DMS153 (cell line): ENCODE measurements at places on chromosomes 2 and 18.

GRCh38 chr2:143839456-143839855 is 680.5 kb downstream of the ZEB2 start:
- DNase-seq: no peak

DNA sequence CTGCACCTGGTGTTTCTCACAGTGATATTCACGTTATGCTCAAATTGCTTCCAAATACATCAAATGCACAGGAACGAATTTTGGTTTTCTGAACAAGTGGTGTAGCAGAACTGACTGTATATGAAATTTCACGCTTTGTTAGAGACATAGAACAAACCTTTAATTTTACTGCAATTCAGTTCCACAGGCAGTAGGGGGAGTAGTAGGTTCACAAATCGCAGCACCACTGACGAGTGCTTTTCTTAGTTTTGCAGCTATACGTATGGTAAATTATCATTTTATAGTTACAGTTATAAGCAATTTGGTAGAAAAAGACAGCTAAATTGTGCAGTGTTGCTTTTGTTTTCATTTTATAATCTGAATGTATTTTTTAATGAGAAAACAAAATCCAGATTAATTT is 113.3 kb downstream of the KIAA1328 start:
- DNase-seq: no peak

GRCh38 chr2:148613231-148614013 is 31.1 kb upstream of the EPC2 start:
- DNase-seq: no peak

DNA sequence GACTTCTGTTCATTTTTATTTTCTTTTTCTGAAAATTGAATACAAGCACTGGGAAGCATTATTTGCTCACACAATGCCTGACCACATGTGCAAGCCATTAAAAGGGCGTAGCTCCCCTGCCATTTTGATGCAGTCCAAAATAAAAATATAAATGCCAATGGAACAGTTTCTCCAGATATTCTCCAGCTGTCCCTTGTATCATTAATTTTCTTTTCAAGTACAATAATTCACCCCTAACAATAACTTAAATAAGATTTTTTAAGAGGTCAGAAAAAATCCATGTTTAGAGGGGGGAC is 168.0 kb downstream of the TMEFF2 start:
- no peak for DNase-seq

DNA sequence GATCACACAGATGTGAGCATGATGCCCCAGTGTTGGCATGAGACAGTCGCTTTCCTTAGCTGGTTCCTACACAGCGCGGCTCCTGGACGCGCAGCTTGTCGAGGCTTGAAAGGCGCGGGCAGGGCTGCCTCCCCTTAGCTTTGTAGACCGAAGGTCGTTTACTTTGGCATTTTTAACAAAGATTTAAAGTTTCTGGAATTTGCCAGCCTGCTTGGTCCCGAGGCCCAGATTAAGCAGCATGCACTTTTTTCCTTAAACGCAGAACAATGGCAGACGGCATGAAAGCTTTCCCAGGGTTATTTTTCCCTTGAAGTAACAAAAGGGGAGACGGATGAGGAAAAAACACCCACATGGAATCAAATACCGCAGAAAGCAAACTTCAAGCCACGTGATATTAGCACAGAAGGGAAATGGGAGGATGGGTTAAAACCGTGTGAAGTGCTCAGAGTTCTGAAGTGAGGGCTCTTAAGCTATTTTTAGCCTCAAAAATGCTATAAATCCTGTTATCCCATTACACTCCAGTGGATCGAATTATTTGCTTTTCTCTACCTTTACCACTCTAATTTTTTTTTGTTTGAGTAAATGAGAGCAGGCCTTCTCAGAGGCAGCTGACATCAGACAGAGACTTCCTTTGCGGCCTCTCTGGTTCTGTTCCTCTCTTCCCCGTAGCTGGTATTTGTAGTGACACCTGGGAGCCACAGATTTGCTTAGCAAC is 55.7 kb downstream of the NPAS2 start:
- peak; percentile 64 for DNase-seq

GRCh38 chr2:128369602-128370467 is 51.2 kb upstream of the HS6ST1 start:
- no peak for DNase-seq

DNA sequence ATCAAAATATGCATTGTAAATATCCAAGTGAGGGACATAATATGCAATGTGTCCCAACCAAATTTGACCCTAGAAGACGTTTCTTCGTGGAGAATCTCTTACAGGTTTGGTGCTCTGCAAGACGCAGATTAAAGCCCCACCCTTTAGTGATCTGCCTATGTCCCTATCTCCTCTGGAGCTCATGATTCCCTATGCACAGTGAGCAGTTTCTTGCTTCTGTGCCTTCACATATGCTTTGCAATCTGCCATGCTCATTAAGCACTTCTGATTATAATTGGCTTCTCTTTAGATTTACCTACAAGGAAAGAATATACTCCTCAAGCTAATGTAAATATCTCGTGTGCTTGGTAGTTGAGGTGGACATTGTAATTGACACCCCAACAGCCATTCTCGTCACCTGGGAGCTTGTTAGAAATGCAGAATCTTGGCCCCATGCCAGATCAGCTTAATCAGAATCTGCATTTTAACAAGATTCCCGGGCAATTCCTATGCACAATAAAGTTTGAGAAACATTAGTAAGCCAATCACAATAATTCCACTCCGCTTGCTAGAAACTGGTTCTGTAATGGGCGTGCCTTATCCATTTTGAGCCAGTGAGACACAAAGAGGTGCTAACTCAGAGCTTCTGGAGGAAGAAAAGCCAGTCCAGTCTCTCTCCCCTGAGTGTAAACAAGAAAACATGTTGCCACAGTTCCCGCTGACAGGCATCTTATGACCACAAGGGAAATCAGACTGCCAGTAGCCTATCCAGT is 2.8 kb upstream of the PUM2 start:
- peak; percentile 73 for DNase-seq

DNA sequence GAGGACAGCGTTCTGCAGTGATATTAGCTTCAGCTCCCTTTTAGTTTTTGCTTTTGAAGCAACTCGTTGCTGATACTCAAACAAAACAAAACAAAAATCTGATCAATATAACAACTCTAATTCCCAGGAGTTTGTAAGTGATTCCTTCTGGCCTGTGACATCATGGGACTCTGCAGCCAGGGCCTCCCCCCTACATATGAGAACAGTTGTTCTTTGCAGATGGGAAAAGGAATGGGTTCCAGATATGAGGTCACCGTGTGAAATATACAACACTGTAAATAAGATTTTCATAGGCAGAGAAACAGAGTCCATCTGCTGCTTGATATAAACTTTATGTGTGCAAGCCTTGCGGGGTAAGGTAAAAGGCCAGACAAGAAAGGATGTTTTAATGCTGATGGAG is 56.7 kb downstream of the DIS3L2 start:
- DNase-seq: no peak

DNA sequence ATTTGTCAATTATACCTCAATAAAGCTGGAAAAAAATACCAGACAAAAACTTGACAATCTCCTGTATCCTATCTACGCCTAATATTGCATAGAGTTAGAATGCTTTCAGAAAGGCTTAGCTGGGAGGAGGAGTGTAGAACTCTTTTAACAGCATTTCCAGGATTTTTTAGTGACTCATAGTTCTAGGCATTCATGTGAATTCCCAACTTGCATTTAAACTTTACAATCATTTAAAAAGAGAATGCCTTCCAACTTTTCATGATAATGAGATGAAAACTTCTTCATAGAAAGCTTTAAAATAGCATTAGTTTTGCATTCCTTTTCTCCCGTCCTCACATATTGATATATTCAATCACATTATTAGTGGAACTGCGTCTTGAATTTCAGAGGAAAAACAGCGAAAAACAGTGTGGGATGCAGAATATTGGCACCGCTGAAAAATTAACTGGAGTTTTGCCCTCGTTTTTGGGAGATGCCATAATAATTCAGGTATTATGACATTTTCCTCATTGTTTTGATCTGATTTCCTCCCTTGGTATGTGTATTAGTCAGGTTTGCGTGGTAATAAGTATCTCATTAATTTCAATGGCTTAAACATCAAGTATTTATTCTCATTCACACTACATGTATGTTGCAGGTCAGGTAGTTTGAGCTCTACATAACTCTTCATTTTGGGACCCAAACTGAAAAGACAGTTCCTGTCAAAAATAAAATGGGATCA is 293.2 kb upstream of the FIGN start:
- no peak for DNase-seq

DNA sequence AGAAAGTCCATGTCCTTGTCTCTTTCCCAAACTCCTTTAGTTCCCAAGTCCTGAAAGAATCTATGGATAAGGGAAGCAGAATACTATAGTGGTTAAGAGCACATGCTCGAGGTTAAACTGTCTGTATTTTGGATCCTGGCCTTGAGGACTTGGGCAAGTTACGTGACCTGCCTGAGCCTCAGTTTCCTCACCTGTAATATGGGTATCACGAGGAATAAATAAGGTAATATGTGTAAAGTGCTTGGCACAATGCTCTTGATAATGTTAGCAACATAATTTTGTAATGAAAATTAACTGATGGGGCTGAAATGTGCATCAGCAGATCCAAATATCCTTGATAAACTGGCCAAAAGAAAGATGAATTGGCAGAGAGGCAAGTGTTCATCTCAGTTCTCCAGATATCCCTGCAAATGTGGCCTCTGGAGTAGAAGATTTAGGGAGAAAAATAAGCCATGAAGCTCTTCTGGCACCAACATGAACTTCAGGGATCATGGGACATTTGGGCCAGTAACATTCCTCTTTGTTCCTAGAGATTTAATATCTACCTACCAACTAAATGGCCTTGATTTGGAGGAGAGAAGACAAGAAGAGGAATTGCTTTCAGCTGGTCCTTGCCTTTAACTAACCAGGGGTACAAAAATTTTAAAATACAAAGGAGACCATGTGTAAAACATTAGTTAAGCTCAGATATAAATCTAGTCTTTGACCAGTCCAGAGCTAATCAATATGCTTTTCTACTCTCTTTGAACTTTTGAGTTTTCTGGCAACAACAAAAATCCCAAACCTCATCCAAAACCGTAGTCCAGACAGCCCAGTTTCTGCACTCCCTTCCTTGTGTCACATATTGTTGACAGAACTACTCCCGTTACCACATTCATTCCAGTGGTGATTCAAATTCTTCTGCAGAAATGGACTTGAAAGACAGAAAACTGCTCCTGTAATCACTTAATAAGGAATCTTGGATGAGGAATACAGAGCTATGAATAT is 52.7 kb upstream of the EML4 start:
- DNase-seq: no peak

GRCh38 chr2:100239486-100240210 is 82.7 kb downstream of the LONRF2 start:
- no peak for DNase-seq

DNA sequence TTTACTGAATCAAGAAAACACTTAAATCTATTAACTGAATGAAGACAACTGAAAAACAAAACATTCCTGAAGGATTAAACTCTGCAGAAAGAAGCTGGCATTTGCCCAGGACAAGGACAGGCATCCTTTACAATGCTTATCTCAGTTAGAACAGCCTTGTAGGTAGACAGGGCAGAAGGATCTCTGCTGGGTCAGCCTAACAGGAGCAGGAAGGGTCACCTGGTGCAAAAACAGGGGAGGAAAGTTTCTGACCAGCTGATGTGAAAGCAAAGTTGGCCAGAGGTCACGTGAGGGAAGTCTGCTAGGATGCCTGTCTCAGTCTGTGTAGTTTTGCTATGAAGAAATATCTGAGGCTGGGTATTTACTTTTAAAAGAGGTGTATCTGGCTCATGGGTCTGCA is 348.6 kb downstream of the ANAPC1 start:
- DNase-seq: no peak

DNA sequence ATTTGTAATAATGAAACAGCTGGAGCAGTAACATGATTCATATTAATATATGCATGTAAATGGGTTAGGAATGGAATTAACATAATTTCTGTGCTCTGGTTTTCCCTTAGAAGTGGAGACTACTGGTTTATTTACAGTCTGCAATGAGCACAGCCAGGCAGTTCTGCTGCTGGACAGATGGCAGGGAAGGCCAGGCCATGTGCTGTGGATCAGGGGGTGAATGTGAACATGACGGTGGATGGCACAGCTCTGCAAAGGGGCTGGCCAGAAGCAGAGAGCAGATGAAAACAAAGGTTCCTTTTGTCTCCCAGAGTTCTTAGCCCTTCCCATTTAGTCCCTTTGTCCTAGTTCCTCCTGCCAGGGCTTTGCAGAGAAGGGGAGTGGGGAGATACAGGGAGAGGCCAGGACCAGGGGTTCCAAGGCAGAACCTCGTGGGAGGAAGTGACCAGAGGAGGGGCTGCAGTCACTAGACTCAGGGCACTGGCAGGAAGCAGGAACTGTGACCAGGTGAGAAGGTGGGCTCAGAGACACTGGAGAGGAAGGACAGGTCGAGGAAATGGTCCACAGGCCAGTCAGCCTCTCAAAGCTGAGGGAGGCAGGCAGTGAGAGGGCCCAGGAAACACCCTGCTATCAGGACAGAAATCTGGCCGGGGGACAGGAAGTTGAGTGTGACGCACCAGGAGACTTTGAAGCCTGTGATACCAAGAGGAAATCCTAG is 112.9 kb upstream of the ATP8B1 start:
- peak; percentile 36 for DNase-seq

GRCh38 chr2:30239308-30239985 is 8.1 kb downstream of the LBH start:
- DNase-seq: no peak

DNA sequence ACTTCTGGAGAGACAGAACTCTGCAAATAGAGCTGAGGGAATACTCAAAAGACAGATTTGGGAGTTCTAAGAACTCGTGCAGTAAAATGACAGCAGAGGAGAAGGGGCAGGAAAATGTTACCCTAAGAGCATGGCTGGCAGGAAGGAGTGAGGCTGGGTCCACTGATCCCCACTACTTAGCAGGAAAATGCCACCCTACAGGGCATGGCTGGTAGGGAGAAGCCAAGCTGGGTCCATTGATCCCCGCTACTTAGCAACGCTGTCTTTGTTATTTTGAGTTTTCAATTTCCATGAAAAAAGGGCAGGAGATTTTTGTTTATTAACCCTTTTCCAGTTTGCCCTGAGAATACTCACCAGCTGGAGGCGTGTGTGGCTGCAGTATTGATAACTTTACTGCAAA is 100.3 kb upstream of the TMEM200C start:
- no peak for DNase-seq

- no peak for DNase-seq
These were observed 17.3 kb downstream of the MTA3 start for GRCh38 chr2:42585779-42586178.

DNA sequence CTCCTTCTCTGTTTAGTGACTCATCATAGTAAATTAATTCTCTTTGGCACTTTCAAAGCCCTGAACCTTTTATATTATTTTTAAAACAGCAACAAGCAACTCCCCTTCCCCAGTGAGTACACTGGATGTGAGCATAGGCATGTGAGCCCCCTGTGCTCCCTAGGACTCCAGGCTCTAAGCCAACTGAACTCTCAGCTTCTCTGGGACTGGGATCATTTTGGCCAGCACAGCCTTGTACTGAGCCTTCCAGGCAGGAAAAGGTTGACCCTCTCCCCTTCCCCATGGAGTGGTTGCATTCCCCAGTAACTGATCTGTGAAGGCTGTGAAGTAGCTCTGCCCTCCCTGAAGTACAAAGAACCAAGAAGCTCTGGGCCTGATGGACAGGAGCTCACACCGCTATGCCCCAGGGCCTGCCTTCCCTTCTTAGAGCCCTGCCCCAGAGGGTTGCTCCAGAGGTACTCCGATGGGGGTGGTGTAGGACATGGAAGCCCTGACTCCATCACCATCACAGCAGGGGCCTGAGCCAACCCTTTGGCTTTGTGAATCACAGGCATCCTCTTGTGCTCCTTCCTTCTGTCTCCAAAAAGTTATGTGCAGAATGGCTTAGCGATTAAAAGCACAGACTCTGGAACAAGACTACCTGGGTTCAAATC is 57.8 kb downstream of the ADD2 start:
- no peak for DNase-seq
